ENCODE measurements at places on chromosomes 16 and 17.

- peak; percentile 64 for DNase-seq
These were observed 76.0 kb downstream of the METRNL start for GRCh38 chr17:83155128-83156121.

GRCh38 chr16:81864646-81865382 lies 85.7 kb downstream of the PLCG2 start:
- no peak for DNase-seq

DNA sequence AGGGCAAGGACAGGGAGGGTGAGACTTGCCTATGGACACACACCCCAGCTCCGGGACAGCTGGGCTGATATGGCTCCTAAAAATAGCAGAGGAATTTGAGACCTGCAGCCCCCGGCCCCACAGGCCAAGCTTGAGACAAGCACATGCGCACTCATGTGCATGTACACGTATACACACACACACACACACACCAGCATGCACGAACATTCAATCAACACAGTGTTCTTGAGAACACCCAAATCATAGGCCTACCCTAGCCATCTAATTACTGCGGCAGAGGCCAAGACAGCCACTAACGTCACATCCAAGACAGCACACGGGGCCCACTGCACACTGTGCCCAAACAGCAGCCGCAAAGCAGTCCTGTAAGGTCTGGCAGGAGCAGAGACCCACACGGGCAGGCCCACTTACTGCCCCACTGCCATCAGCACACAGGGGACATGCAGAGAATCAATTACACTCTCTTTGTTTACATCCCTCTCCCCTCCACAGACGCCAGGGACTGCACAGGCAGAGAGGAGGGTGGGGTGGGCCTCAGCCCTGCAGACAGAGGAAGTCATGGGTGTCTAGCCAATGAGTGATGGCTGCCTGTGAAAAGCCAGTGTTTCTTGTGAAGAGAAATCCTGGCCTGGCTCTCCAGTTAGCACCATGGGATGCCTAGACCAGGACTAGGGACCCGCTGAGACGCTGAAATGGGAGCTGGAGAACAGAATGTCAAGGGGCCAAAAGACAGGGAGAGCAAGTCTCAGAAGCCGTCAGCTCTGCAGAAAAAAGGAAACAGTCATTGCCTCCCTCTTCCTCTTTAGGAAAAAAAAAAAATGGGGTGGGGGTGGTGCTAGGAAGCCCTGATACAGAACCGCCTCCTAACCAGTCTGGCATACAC lies 39.3 kb downstream of the MYO18A start:
- peak; percentile 68 for DNase-seq

DNA sequence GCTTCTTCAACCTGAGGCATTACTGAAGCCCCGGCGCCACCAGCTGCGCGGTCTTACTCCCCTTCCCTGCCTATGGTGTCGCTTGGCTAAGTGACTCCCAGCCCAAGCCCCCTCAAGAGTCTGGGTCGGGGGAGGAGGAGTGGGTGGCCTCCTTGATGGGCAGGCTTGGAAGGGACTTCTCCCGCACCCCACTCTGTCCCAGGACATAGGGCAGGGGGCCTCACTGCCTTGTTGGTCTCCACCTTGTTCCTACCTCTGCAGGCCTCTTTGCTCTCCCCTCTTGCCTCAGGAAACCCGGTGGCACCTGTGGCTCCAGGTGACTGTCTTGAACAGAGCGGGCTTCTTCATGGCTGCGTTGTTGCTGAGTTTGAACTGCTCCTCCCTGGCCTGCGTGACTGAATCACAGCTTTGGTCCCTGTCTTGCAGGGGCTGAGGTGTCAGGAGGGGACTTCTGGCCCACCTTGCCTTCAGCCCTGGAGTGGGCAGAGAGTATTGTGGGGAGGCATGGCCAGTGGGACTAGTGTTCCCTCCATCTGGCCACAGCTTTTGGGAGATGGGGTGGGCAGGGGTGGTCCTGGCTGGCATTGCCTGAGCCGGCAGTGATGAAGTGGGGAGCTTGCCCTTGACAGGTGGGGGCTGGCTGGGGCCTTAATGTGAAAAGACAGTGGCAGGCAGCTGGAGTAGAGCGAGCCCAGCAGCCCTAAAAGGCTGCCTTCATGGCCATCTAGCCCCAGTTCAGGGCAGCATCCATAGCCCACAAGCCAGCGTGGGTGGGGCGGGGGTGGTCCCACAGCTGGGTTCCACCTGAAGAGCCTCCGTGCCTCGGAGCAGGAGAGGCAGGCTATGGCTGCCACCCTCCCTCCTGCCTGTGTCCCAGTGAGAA lies 7.3 kb downstream of the CBX2 start:
- DNase-seq, result no peak

- peak; percentile 77 for DNase-seq
These were observed 569 bp downstream of the FLII start for GRCh38 chr17:18257982-18258355.

GRCh38 chr16:4136229-4136813 lies 20.1 kb upstream of the ADCY9 start:
- DNase-seq, result no peak

DNA sequence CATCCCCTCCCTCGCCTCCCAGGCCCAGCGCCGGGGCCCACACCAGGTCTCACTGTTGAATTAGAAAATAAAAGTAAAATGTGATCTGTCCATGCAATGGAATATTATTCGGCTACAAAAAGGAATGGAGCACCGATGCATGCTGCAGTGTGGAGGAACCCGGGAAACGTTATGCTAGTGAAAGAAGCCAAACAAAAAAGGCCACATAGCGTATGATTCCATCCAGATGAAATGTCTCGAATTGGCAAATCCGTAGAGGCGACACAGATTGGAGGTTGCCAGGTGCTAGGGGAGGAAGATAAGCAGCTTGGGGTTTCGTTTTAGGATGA lies 972 bp upstream of the ADCY9 start:
- no peak for DNase-seq

DNA sequence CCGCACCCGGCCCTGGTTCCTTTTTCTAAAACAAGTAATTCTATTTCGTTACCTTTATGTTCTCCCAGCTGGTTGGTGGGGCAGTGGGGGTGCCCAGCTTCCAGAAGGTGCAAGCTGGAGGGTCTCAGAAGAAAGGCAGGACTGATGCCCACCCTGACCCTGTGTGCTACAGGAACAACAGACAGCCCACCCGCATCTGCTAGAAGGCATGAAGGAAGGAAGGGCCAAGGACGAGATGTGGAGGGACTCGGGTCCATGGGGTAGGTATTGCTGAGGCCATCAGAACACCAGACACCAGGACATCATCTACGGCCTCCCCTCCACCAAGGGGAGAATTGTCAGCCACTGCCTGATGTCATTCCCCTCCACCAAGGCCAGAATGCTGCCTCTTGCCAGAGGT lies 6.4 kb upstream of the CYTH1 start:
- no peak for DNase-seq

DNA sequence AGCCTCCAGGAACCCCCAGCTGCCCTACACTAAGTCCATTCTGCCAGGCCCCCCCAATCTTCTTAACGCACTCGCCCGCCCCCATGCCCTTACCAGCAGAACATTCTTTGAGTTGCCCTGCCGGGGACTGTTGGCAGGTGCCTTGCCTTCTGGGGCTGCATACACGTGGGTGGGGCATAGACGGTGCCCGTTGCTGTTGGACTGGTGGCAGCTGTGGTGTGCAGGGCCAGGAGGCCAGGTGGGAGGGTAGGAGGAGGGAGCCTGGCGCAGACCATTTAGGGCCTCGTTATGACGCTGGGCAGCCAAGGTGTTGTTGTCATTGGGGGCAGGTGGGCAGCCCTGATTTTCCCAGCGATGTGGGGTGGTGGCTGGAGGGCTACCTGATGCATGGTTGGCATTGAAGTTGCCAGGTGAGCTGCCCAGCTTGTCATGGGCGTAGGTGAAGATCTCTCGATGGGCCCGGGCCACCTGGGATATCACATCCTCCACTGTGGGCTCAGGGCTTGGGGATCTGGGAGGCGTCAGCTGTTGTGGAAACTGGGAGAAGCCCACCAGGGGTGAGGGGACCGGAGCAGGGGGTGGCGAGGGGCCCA lies 4.9 kb downstream of the NR1D1 start:
- no peak for DNase-seq

DNA sequence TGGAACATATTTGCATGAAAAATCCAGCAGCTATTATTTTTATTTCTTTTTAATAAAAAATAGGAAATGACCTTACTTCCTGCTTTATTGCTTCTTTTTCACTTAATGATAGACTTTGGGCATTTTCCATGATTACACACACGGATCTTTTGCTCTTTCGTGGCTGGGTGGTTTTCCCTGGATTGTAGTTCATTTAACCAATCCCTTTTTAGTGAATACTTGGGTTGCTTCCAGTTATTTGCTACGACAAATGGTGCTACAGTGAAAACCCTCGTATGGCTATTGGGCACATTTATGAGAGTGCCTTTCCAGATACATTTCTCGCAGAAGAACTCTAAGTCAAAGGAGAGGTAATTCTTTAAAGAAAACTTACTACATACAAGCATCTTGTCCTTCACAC lies 38.6 kb downstream of the FOXL1 start:
- DNase-seq, result no peak

- DNase-seq, result no peak
These were observed 32.6 kb downstream of the FA2H start for GRCh38 chr16:74742051-74742481.

GRCh38 chr17:44766409-44767038 lies 7.7 kb downstream of the ADAM11 start:
- DNase-seq, result no peak

DNA sequence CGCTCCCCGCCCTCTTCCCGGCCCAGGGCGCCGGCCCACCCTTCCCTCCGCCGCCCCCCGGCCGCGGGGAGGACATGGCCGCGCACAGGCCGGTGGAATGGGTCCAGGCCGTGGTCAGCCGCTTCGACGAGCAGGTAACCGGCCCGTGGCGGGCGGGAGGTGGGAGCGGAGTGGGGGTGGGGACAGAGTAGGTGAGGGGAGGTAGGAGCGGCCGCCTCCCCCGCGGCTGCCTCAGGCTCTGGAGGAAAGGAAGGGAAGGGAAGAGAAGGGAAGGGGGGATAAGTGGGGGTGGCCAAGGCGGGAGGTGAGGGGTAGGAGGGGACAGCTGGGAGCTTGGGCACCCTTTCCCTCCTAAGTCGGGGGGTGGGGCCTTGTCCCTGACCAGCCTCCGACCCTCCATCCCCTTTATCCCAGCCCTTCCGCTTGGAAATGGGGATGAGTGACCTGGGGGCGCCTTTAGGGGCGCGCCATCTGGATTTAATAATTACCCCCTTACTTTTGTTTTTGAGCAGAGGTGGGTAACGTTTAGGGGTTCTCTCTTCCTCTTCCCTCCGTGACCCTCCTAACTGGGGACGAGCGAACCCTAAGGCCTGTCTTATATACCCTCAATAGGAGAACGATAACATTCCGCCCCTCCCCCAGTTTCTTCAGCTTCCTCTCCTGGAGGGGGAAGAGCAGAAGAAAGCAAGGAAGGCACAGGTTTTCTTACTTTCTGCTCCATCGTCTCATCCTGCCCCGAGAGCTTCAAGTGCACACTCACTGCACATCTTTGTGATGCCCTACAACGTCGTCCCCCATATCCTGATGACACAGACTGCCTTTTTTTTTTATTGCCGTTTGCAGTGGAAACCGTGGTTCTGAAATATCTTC lies 694 bp downstream of the NF1 start:
- peak; percentile 45 for DNase-seq

DNA sequence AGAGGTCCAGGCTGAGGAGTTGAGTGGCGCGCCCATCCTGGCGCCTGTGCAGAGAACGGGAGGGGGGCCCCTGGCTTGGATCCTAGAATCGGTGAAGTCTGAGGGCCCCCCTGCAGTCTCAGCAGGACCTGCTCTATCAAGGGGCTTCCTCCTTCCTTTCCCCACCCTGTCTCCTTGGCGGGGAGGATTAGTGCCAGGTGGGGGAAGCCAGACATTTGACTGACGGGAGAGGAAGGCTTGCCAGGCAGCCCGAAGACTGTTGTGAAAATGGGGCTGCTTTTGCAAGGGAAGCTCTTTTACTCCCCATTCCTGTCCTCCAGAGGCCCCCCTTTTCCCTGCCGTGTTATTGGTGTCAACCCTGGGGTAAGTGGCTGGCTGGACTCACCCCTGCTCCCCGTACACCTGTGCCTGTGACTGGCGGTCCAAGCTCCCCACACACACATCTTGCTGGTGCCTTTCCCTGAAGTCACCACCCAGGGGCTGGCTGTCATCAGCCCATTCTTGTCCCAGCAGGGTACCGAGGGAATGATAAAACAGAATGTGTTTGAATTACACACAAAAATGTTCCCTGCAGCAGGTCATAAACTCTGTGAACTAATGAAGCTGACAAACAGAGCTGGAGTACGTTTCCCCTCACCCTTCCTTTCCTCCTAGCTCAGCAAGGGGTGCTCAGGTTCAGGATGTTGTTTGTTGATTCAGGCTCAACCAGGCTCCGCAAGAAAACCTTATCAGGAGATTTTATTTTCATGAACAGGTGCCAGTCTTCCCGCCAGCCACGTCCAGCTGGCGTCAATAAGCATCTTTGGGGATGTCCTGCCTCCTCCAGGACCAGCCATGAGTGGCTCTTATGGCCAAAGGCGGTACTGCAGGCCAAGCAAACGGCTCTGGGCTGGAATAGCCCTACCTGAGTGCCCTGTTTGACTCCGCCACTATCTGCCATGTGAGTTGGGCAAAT lies 4.4 kb upstream of the ARMC7 start:
- peak; percentile 53 for DNase-seq

GRCh38 chr17:64146418-64147109 lies 16.6 kb upstream of the ERN1 start:
- peak; percentile 69 for DNase-seq

DNA sequence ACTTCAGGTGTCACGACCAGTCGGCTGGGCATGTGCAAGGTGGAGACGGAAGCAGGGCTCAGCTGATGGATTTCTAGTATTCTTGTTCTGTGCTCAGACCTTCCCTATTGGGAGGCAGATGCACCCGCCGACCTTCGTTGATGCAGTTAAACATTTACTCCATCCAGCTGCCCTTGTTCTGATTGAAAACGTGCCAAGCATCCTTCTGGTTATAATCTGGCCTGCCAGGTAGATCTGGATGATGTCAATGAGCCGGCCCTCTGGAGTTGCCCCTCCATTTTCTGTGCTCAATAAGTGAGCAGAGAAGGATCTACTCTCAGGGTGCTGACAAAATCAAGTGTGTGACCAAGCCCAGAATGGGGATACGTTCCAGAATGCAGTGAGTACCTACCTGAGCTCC lies 38.3 kb downstream of the CCDC182 start:
- no peak for DNase-seq

DNA sequence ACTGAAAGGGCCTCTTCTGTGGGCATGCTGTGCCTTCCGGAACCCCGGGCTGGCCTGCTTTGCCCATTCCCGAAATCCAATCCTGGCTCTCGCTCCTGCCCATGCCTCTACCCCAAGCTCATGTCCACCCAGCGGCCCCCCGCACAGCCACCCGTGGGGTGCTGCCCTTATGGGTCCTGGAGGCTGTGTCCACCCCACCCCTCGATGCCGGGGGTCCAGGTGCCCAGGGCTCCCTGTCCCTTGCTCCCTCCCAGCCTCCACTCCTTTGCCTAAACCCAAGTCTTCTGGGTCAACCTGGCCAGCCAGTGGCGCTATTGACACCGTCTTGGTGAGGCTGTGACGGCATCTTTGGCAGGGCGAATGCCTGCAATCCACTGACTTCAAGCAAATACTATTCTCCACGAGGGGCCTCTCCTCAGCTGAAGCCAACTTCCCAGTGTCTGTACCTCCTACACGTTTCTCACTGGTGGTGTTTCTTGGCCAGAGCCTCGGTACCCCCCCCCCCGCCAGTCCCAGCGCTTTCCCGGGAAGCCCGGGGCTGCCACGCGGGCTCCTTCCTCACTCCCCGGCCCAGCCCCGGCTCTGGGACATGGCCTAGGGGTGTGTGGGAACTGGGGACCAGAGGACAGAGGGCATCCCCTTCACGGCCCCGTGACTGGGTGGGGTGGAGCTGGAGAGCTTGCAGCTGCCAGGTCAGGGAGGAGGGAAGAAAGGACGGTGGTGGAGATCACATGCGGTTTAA lies 12.2 kb upstream of the DUS1L start:
- DNase-seq, result no peak

GRCh38 chr16:50313596-50314478 lies 47.5 kb downstream of the ADCY7 start:
- DNase-seq, result peak; percentile 51

- DNase-seq, result no peak
These were observed 246.6 kb upstream of the DYNLRB2 start for GRCh38 chr16:80294172-80294571.

Data from activated T-cell treated with anti-CD3 and anti-CD28 coated beads, Interleukin-2, amount 50 U/mL, for 48 hours (primary cell).